Chondrocyte (in vitro differentiated cells): ENCODE measurements at places on chromosomes 3 and 15. TPM values are rescaled to one million over a fixed set of nuclear protein-coding genes. Genes with fewer than 3 reads are reported as not detected.

DNA sequence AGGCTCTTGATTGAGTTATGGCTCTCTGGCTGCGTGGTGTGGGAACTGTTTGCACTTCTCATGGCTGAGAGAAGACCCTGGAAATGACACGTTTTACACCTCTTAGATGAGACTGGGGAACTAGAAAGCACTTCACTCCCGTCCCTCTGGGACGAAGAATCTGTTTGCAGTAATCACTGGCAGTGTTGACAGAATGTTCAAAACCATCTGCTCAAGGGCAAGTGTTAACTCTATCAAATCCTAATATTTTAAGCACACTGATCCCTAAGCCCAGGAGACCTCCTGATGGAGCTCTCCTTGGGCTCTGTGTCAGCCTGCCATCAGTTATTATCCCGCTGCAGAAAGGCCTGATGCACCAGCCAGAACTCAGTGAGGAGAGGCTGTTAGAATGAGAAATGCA, 323.8 kb upstream of the DNAJC19 start:
- H3K27ac ChIP-seq = no peak overlapping the region
- no peak for DNase-seq
- no peaks in the 10 kb centered on the region for H3K36me3 ChIP-seq

GRCh38 chr3:33312361-33312760, 35.1 kb downstream of the FBXL2 start:
- DNase-seq = no peak
- H3K4me1 ChIP-seq = peaks cover 12% of the 10 kb centered on the region
- peaks cover 18% of the 10 kb centered on the region for H3K36me3 ChIP-seq
- H3K4me3 ChIP-seq = no peak overlapping the region

The ADIPOQ gene
- total RNA-seq = 0.05 TPM in 1 of 3 replicates, not detected in the others

The ANKRD34C gene
- total RNA-seq = 0.07 to 1.3 TPM (median 0.92 TPM) in 3 replicates

The HYKK gene
- 2.7 to 5.9 TPM (median 3.6 TPM) in 3 replicates for total RNA-seq

GRCh38 chr3:38558864-38559263, 62.7 kb downstream of the EXOG start:
- H3K4me1 ChIP-seq = no peaks in the 10 kb centered on the region
- no peak overlapping the region for H3K4me3 ChIP-seq
- H3K36me3 ChIP-seq = no peaks in the 10 kb centered on the region
- H3K27ac ChIP-seq = no peak overlapping the region
- H3K27me3 ChIP-seq = peaks cover 4% of the 10 kb centered on the region

The CTXND1 gene
- not detected in 3 replicates for total RNA-seq

The XCR1 gene
- total RNA-seq = not detected in 3 replicates

GRCh38 chr3:118988198-118989130, 46.2 kb downstream of the IGSF11 start:
- no peak overlapping the region for H3K4me3 ChIP-seq
- H3K36me3 ChIP-seq = no peaks in the 10 kb centered on the region
- H3K27me3 ChIP-seq = peaks cover 10% of the 10 kb centered on the region
- no peak overlapping the region for H3K27ac ChIP-seq
- DNase-seq = no peak
- H3K4me1 ChIP-seq = peaks cover 23% of the 10 kb centered on the region

DNA sequence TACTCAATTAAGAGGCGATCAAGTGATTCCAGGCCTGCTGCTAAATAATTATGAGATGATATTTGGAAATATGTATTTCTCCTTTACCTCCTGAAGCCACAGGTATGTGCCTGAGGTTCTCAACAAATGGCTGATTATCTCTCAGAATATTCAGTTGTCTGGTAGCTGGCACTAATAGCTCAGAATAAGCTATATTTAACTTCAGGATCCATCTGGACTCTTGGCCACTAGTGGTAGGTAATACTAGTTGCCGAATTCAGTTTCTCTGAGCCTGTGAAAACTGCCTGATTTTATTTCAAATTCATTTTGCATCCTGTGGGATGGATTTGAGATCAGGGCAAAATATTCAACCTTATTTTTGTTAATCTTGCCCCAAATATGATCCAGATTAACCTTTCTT, 499.0 kb downstream of the DIPK2A start:
- DNase-seq = no peak
- no peak overlapping the region for H3K27ac ChIP-seq
- no peaks in the 10 kb centered on the region for H3K36me3 ChIP-seq

DNA sequence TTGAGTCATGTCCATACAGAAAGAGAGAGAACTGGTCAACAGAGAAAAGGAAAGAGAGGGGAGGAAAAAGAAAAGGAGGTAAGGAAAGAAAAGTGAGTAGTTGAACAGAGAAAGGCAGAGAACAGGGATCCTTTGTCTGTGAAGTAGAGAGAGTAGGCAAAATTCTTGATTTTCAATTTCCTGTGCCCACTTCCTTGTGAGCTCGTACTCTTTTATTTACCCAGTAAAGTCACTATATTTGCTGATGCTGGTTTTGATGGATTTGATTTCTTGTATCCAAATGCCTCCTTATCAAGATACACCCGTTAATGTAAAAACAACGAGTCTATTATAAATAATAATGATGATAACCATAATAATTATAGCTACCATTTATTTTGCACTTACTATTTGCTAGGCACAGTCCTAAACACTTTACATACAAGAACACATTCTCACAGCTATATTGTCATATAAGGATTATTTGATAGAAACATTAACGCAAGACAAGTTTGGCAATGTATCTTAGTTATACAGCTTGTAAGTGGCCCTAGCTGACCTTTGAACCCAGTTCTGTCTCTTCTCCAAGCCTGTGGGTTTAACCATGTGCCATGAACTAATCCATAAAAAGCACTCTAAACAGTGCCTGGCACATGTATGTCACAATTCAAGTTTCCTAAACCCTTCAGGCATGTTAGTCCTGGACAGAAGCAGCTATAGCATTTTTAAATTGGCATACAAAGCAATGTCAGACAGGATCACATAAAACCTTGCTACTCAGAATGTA, 6.7 kb upstream of the P2RY1 start:
- peaks cover 14% of the 10 kb centered on the region for H3K27me3 ChIP-seq
- no peaks in the 10 kb centered on the region for H3K4me1 ChIP-seq
- no peaks in the 10 kb centered on the region for H3K36me3 ChIP-seq
- no peak overlapping the region for H3K4me3 ChIP-seq

The MORC1 gene
- total RNA-seq = not detected in 3 replicates

DNA sequence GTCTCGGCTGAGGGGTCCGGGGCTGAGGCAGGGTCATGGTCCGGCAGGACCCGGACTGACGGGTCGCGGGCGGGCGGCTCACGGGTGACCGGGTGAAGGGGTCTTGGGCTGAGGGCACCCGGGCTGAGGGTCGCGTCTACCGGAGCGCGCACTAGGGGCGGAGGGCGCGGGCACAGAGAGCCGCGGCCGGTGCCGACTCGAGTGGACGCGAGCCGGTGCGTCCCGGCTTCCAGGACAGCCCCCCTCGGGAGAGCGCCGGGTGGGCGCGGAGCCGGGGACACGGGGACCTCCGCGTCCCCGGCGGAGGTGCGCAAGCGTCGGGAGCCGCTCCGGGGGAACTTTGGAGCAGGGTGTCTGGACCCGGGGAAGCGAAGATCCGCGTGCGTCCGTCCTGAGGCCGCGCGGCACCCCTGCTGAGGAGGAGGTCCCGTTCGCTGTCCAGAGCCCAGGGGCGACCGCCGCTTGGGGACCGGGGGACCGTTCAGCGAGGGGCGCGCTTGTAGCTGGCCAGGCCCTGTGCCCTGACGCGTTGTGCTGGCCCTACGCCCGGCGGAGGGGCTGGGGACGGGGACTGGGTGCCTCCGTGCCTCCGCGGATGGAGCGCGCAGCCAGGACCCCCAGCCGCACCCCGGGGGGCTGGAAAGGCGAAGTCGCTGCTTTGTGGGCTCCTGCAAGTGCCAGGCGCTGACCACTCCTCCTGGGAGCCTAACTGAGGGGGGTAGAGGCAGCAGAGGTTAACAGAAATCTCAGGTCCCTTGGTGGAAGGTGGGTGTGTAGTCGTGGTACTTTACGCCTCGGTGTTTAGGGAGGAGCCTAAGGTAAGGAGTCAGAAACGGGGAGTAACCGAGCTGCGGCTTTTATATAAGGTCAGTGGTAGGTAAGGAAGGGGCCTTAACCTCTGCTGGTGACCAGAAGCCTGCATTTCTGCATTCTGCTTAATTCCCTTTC, at the start of gene PPARG:
TSS of gene PPARG (plus strand) at position 889 of the 948 bp plus-strand sequence. CDS start 90,642 bp downstream, outside the sequence.
- H3K27me3 ChIP-seq = peaks cover 7% of the 10 kb centered on the region
- peak within 1 kb of the TSS; percentile 75 for H3K4me3 ChIP-seq
- no peak within 1 kb of the TSS for H3K27ac ChIP-seq
- peaks cover 14% of the 10 kb centered on the region for H3K4me1 ChIP-seq

- no peak overlapping the region for H3K27ac ChIP-seq
- H3K36me3 ChIP-seq = no peaks in the 10 kb centered on the region
- H3K27me3 ChIP-seq = no peaks in the 10 kb centered on the region
- H3K4me3 ChIP-seq = no peak overlapping the region
- DNase-seq = no peak
Measured at GRCh38 chr3:162774613-162775100, 1278.0 kb downstream of the OTOL1 start.

DNA sequence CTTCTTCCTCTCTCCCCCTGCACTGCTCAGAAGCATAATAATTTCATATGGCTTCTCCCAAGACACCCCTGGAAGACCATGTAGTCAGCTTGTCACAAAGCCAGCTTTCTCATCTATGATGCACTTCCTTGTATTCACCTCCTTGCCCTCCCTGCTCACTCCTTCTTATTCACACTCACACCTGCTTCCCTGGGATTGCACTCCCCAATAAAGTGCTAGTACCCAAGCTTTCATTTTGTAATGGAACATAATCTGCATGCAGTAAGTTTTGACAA, 76.9 kb upstream of the FRMD4B start:
- H3K4me3 ChIP-seq = no peak overlapping the region
- H3K36me3 ChIP-seq = peaks cover 4% of the 10 kb centered on the region
- H3K27ac ChIP-seq = no peak overlapping the region
- no peak for DNase-seq
- H3K27me3 ChIP-seq = peaks cover 13% of the 10 kb centered on the region

The B3GNT5 gene
- total RNA-seq = 12.3 to 21.2 TPM (median 19.9 TPM) in 3 replicates

The STRA6 gene
- total RNA-seq = 4.9 to 12.7 TPM (median 5.4 TPM) in 3 replicates

The MKRN3 gene
- not detected in 3 replicates for total RNA-seq

The CCDC9B gene
- 55.4 to 60.0 TPM (median 58.0 TPM) in 3 replicates for total RNA-seq

DNA sequence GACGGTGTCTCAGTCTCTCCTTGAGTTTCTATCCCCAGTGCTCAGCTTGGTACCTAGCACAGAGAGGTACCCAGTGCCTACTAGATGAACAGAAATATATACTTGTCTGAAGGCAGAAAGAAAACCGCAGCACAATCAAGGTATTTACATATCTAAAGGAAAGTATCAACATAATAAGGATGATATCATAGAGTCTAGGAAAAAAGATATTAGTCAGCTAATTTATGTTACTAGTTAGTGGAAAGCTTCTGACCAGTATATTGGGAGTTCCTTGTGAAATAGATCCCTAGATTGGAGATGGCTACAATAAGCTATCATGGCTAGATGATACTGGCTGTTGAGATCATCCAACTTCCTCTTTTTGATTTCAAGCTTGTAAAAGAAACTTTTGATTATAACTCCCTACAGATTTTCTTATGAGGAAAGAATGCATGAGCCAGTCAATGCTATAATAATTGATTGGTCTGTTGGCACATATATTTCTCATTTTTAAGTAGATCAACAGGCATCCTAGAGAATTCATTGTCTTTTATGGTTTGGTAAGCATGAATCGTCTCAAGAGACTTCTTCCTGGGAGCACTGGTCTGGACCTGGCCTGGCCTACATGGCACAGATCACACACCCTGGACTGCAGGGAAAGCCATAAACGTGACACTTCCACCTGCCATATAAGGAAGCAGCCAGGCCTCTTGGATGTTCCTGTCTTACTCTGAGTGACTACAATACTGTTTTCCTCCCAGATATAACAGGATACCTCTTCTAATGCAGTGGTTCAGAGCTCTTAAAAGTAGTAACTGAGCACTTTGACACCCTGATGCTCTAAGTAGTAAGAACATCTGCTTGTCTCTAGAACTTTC, 60.7 kb downstream of the IMPG2 start:
- no peak for DNase-seq
- H3K4me1 ChIP-seq = peaks cover 40% of the 10 kb centered on the region
- H3K36me3 ChIP-seq = peaks cover 4% of the 10 kb centered on the region
- H3K27me3 ChIP-seq = no peaks in the 10 kb centered on the region

GRCh38 chr3:11084098-11084497, 70.2 kb upstream of the HRH1 start:
- peaks cover 25% of the 10 kb centered on the region for H3K4me1 ChIP-seq
- DNase-seq = no peak
- no peak overlapping the region for H3K4me3 ChIP-seq
- H3K27ac ChIP-seq = no peak overlapping the region
- no peaks in the 10 kb centered on the region for H3K27me3 ChIP-seq

The ANKRD63 gene
- 0.25 to 1.1 TPM in 2 of 3 replicates, not detected in the other for total RNA-seq

GRCh38 chr15:82750831-82751180, 41.1 kb upstream of the AP3B2 start:
- peak overlapping the region; percentile 96 for H3K4me3 ChIP-seq
- peak overlapping the region; percentile 92 for H3K27ac ChIP-seq
- H3K36me3 ChIP-seq = peaks cover 12% of the 10 kb centered on the region
- H3K4me1 ChIP-seq = peaks cover 31% of the 10 kb centered on the region

DNA sequence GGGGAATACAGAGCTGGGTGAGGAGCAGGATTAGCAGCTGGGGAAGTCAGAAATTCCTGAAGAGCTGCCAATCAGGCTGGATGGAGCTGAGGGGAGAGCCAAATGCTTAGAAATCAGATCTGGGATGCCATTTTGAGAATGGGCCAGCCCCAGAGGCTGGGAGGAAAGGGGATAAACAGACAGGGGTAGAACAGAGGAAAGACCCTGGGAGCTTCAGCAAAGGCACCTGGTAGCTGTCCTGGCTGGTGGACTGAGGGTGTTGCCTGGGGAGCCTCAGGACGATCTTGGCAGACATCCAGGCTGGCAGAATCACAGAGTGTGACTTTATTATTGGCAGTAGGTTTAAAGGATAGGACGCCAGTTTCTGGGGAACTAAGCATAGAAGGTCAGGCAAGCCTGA, 97.8 kb downstream of the SQOR start:
- H3K27ac ChIP-seq = no peak overlapping the region
- no peaks in the 10 kb centered on the region for H3K4me1 ChIP-seq
- no peaks in the 10 kb centered on the region for H3K36me3 ChIP-seq

GRCh38 chr15:90221246-90221900, 12.4 kb downstream of the CIB1 start:
- H3K36me3 ChIP-seq = peaks cover 2% of the 10 kb centered on the region
- peaks cover 10% of the 10 kb centered on the region for H3K4me1 ChIP-seq
- H3K27ac ChIP-seq = no peak overlapping the region

DNA sequence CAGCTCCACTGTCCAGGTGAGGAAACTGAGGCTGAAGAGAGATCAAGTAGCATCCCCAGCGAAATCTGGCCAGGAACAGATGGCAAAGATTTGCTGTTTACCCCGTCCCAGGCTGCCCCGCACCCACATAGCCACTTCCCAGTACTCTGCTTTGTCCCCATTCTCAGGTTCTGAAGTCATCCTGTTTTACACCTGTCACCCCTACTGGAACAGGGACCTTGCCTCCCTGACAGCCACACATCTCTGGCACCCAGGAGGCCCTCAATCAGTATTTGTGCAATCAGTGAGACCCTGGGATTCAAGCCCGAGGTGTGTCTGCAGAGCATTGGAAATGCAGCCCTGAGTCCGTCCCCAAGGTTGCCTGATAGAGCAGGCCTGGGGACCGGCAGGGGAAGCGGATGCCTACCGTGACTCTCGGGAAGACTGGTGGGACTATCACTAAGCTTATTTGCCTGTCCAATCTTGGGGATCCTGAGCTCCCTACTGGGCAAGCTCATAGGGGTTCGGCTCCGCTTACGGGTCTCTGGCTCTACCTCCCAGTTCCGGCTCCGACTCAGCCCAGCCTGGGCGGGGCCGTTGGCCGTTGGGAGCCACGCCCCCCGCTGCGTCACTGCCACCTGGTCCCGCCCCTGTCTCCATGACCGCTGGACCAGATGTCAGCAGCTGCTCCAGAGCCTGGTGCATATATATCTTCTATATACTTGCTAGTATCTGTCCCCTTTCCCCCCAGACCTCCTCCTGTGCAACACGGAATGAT, 17.5 kb upstream of the FANCD2 start:
- no peak for DNase-seq
- H3K36me3 ChIP-seq = no peaks in the 10 kb centered on the region
- peak overlapping the region; percentile 54 for H3K27ac ChIP-seq
- H3K4me3 ChIP-seq = peak overlapping the region; percentile 68
- H3K4me1 ChIP-seq = peaks cover 33% of the 10 kb centered on the region
- H3K27me3 ChIP-seq = no peaks in the 10 kb centered on the region
